ENCODE measurements at places on chromosomes 12 and 14. TPM values are rescaled to one million over a fixed set of nuclear protein-coding genes. Genes with fewer than 3 reads are reported as not detected.

- no peak for DNase-seq
Observed at GRCh38 chr12:26767116-26767515, 65.9 kb downstream of the ITPR2 start.

DNA sequence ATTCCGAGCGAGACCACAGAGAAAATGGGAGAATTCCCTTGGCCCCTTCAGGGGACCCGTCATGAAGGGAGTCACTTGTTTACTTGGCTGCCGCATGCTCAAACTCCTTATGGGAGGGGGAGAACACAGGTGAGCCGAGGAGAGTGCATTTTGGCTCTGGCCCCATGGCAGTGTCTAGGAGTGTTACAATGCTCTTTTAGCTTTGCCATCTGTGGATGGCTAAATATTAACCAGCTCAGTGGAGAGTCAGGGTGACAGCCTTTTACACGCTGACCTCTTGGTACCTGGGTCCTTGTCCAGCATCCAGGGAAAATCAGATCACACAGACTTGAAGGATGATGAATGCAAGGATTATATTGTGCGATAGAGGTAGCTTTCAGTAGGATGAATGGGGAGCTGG, 146.4 kb upstream of the ATXN7L3B start:
- no peak for DNase-seq

DNA sequence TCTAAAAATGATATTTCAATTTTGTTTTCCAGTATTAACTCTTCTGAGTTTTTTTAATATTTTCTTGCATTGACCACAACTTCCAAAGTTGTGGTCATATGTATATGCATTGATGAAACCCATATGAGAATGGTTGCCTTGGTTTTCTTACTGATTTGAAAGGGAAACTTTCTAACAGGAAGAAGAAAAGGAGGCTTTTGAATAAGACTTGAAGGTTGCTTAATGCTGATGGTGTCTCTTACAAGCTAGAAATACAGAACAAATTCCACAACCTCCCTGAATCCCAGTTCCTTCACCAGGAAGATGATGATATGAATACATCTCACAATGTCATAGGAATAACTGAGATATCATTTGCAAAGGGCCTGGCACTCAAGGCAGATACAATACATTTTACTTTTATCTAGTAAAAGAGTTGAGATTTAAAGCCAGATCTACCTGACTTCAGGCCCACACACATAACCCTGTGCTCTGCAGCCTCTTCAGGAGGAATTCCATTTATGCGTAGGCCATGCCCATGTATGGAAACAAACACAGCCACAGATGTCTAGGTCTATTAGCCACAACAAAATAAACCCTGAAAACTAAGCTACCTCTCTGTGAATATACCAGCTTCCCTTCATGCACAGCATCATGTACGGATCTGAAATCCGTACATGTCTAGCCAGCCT, 165.4 kb upstream of the PLEKHG7 start:
- DNase-seq = no peak

DNA sequence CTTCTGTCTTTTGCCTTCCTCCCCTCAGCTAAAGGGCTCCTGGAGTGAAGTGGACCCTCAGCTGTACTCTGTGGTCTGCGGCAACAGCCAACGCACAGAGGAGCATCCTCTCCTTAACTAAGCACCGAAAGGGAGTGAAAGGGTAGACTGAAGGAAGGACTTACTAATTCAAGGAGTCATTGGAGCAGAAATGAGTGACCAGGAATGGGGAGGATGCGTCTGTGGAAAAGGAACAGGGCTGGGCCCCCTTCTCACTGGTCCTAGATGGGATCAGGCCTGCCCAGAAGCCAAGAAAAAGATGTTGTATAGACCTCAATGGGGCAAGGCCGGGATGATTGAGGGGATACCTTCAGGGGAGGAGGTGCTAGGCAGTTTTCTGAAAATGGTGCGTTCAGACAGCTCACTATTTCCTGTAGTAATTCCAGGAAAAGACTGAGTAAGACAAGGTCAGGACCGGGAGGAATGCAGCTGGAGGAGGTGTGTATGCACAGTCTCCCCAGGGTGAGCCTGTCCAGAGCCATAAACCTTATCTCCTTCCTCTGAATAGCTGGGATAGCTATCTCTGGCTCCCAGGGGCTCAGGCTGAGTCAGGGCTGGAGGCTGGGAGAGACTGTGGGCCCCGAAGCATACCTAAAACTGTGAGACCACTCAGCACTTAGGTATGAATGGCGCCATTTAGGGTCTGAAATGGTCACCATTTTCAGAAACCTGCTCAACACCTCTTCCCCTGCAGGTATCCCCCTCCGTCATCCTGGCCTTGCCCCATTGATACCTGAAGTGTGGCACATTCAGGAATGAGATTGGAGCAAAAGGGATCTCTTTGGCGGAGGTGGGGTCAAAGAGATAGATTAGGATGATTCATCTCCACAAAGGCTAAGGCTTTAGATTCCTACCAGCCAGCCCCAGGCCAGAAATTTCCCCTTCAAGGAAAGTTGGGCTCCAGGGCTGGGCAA, 20.2 kb upstream of the KRT8 start:
- no peak for DNase-seq

GRCh38 chr12:57477710-57478681, 1.7 kb downstream of the ARHGAP9 start:
- peak; percentile 54 for DNase-seq

DNA sequence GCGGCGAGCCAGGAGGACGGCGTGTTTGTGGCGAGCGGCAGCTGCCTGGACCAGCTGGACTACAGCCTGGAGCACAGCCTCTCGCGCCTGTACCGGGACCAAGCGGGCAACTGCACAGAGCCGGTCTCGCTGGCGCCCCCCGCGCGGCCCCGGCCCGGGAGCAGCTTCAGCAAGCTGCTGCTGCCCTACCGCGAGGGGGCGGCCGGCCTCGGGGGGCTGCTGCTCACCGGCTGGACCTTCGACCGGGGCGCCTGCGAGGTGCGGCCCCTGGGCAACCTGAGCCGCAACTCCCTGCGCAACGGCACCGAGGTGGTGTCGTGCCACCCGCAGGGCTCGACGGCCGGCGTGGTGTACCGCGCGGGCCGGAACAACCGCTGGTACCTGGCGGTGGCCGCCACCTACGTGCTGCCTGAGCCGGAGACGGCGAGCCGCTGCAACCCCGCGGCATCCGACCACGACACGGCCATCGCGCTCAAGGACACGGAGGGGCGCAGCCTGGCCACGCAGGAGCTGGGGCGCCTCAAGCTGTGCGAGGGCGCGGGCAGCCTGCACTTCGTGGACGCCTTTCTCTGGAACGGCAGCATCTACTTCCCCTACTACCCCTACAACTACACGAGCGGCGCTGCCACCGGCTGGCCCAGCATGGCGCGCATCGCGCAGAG, 873 bp downstream of the PLXNC1 start:
- DNase-seq = peak; percentile 72

- peak; percentile 84 for DNase-seq
Observed at GRCh38 chr12:121240484-121241101, 30.7 kb downstream of the P2RX4 start.

- DNase-seq = no peak
Observed at GRCh38 chr12:68976395-68976841, 43.4 kb upstream of the CPM start.

Gene BDKRB2
- total RNA-seq = not detected

Gene SRRM4
- not detected for total RNA-seq
